Natural killer cell treated with Interleukin-12 subunit alpha and Interleukin-12 subunit beta and Interleukin-15 and Interleukin-18, amount 100 ng/mL, for 72 hours (primary cell): ENCODE measurements at places on chromosomes 3 and 15. TPM values are rescaled to one million over a fixed set of nuclear protein-coding genes. Genes with fewer than 3 reads are reported as not detected.

GRCh38 chr3:56042326-56042951, 425.8 kb downstream of the ERC2 start:
- no peaks in the 10 kb centered on the region for H3K4me1 ChIP-seq
- no peak overlapping the region for H3K27ac ChIP-seq
- no peaks in the 10 kb centered on the region for H3K27me3 ChIP-seq
- H3K4me3 ChIP-seq: no peak overlapping the region
- H3K36me3 ChIP-seq: no peaks in the 10 kb centered on the region

DNA sequence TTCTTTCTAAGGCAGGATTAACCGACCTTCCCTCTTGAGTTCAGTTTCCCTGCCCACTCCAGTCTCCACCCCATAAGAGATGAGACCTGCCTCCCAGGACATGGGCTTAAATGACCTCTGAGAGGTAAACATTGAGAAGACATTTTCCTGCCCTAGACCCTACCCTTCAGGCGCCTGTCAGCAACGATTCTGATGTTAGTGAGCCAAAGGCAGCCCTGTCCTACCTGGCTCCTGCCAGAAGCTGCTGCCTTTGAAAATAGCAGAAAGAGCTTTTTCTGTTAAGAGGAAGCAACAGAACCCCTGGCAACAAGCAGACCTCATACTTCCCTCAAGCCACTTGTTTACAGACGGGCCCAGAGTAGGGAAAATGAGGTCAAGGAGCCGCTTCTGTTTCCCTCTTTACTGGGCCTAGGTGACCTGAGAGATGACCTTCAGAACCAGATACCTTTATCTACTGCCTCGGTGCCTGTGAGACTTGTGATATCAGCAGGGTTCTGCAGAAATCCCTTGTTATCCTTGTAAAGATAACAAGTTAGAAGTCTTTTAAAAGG, 52.0 kb downstream of the CD200R1L start:
- H3K27me3 ChIP-seq: no peaks in the 10 kb centered on the region
- H3K27ac ChIP-seq: no peak overlapping the region
- no peak for DNase-seq
- no peak overlapping the region for H3K4me3 ChIP-seq
- H3K36me3 ChIP-seq: no peaks in the 10 kb centered on the region

GRCh38 chr3:9271903-9272302, 22.5 kb upstream of the SRGAP3 start:
- H3K36me3 ChIP-seq: no peaks in the 10 kb centered on the region
- no peaks in the 10 kb centered on the region for H3K4me1 ChIP-seq
- no peak overlapping the region for H3K27ac ChIP-seq
- no peak for DNase-seq
- H3K4me3 ChIP-seq: no peak overlapping the region

The DUOXA2 gene
- total RNA-seq: 1.6 TPM

The BNC1 gene
- not detected for total RNA-seq
